ENCODE measurements at places on chromosomes 16 and 17.

GRCh38 chr16:77637940-77638339 is 84.4 kb upstream of the NUDT7 start:
- no peak for DNase-seq

DNA sequence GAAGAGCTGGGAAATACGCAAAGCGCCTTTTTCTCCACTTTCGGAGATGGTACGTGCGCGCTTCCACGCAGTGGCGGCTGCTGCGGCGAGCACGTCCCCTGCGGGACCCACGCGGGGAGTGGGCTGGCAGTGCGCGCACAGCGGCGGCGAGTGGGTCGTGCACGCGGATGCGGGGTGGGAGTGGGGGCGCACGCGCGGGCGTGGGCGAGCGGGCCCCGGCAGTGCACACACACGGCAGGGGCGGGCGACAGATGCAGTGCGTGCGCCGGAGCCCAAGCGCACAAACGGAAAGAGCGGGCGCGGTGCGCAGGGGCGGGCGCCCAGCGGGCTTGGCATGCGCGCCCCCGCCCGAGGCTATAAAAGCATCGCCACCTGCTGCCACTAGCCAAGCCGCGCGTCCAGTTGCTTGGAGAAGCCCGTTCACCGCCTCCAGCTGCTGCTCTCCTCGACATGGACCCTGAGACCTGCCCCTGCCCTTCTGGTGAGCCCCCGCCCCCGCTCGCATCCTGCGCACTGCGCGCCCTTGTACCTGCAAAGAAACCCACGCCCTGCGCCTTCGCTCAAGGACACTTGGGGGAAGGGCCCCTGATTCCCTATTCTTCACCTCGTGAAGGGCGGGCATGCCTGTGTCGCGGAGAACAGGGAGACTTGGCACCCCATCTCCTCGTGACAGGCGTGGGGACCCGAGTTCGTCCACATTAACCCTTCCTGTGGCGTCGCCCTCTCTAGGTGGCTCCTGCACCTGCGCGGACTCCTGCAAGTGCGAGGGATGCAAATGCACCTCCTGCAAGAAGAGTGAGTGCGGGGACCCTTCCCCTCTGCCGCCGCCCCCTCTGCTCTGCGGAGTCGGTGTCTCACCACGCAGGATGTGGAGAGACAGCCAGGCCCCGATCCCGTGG is at the start of gene MT3:
Gene MT3, plus strand, starts transcription at position 388 of the 899 bp plus-strand sequence. Its CDS starts 63 bp downstream, at position 451.
- no peak for DNase-seq

GRCh38 chr16:12672986-12673385 is 130.7 kb downstream of the CPPED1 start:
- DNase-seq = no peak

GRCh38 chr16:26708428-26708827 is 358.3 kb upstream of the C16orf82 start:
- no peak for DNase-seq
